ENCODE measurements at places on chromosomes 7 and 10. TPM values are rescaled to one million over a fixed set of nuclear protein-coding genes. Genes with fewer than 3 reads are reported as not detected.

The CPXM2 gene
- total RNA-seq, result 150 TPM

The PRSS1 gene
- not detected for total RNA-seq

The COL28A1 gene
- 15.1 TPM for total RNA-seq

The FANK1 gene
- 2.1 TPM for total RNA-seq

The TUBB8 gene
- not detected for total RNA-seq

The ZNF804B gene
- not detected for total RNA-seq

The MTPN gene
- total RNA-seq, result 70.8 TPM

The RSPH10B2 gene
- not detected for total RNA-seq

The DDC gene
- total RNA-seq, result not detected

The PON1 gene
- not detected for total RNA-seq

The ELOVL3 gene
- total RNA-seq, result not detected

The SLC26A5 gene
- not detected for total RNA-seq

The SEMA3A gene
- total RNA-seq, result 36.5 TPM

The SFTPD gene
- 1.8 TPM for total RNA-seq

The ARHGEF5 gene
- 9.8 TPM for total RNA-seq

The ADAM12 gene
- under 0.01 TPM for total RNA-seq

The C7orf33 gene
- not detected for total RNA-seq

The ZCWPW1 gene
- total RNA-seq, result 7.6 TPM
